NCI-H345 (cell line): ENCODE measurements at places on chromosomes 4 and X.

DNA sequence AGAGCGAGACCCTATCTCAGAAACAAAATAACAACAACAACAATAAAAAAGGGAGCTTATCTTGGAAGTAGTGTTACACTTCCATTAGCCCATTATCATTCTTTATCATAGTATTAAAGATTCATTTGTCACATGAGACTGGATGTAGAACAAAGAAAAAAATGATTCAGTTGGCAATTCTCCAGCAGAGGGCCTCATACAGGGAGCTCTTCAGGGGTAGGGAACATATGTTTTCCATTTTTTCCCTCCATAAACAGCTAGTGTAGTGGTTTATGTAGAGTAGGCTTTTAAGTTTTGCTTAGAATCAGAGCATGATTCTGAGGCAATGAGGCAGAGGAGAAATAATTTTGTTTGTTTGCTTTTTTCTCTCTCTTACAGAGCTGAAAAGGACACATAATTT lies 5.8 kb downstream of the CPE start:
- peak; percentile 76 for DNase-seq

DNA sequence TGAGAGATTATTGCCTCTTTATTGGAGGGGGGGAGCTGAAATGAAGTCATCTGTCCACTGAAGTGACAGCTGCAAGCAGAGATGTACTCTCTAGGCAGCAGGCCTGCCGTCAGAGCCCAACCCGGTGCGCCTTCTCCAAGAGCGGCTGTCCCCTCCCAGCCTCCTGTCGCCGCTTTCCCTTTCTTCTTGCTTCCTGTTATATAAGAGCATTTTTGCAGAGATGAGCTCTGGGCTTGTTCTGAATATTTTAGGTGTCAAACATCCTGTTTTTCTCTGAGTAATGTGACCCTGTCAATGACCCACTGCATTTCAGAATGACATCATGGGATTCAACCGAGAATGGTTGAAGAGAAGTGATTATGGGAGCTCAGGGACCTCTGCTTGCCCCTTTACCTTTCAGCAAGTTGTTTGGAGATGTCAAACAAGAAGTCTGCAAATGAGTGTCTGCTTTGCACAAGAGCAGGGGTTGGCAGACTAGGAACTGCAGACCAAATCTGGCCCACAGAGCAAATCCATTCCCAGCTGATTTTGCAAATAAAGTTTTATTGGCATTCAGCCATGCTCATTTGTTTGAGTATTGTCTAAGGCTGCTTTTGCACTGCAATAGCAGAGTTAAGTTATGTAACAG lies 79.9 kb downstream of the SLC9A6 start:
- no peak for DNase-seq

- no peak for DNase-seq
Observed at GRCh38 chrX:9430346-9430921, 34.4 kb upstream of the TBL1X start.

GRCh38 chr4:110532901-110533589 lies 57.1 kb downstream of the ENPEP start:
- DNase-seq, result no peak

DNA sequence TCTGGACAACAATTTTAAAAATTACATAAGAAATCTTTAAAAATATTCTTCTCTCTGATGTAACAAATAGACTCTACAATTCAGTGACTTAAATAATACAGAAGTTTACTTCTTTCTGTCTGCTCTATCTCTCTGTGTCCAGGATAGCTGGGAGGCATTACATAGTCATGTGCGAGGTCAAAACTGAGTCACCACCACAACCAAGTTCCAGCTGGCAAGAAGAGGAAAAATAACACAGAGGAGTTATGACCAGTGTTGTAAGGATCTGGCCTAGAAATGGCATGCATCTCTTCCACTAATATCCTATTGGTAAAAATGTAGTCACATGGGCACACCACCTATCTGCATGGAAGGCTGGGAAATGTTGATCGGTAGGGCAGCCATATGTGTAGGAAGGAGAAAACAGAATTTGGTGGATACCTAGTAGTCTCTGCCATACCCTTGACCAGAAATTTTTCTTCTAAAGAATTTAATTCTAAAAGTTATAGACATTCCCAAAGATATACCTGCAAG lies 39.4 kb upstream of the WDFY3 start:
- DNase-seq, result no peak

DNA sequence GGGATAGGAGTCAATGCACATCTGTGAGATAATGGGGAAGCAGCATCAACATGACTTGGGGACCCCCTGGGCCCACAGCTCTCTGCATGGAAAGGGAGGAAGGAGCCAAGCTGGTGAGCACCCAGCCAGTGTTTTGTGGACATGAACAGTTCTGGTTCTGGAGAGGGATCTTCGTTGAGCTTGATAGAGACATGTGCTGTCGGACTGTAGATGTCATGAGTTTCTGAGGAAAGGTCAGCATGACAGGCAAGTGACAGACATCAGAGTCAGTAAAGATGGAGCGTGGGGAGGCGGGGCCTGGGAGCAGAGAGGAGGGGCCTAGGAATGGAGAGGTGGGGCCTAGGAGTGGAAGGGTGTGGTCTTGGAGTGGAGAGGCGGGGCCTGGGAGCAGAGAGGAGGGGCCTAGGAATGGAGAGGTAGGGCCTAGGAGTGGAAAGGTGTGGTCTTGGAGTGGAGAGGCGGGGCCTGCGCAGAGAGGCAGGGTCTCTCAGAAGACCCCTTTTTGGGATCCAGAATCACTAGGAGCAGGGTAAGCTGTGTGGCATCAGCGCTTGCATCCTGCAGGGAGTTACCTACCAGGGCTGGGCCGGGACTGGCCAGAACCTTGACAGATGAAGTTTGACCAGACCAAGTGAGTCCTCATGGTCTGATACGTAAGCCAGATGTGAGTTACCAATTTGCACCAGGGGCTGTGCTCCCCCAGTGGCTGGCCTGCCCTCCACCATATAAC lies 33.7 kb downstream of the PIGG start:
- no peak for DNase-seq

- DNase-seq, result no peak
Observed at GRCh38 chr4:141037446-141037845, 95.8 kb downstream of the RNF150 start.

GRCh38 chrX:16063921-16064320 lies 59.4 kb upstream of the GRPR start:
- DNase-seq, result no peak

GRCh38 chr4:38306482-38307071 lies 346.4 kb downstream of the PTTG2 start:
- no peak for DNase-seq

- no peak for DNase-seq
Observed at GRCh38 chr4:105944540-105944939, 49.3 kb downstream of the NPNT start.

DNA sequence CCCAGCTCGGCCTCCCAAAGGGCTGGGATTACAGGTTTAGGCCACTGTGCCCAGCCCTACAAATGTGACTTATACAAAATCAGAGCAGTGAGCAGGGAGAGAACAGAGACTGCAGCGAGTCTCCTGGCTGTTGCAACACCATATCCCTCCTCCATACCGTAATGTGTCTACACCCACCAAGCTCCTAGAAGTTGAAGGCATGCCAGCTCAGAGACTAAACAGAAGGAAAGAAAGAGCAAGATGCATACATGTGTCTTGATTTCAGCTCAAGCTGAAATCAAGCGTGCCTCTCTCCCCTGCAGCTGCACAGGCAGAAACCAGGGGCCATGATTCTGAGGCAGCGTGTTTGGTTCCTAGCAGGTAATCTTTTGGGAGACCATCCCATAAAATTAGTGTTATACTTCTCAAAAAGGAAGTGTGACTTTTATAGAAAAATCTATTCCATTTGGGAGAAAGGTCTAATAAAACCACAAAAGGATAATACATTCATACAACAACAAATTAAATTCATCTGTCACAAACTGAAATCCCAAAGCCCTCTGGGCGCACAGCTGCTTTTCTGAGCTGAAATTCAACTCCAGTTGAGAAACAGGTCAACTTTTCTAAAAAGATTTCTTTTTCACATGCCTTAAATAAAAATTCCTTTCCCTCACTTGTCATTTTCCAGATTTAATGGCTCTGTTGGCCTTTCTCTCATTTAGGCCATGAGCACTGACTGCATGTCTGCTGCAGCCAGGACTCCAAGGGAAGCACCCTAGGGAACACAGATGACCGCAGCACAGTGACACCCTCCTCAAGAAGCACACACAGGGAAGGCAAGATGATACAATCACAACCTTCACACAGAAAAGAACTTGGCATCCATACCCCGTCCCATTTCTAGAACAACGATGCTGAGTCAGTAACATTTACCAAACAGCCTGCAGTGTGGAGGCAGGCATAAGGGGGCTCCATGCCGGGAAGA lies 34.4 kb downstream of the AFAP1 start:
- DNase-seq, result no peak

DNA sequence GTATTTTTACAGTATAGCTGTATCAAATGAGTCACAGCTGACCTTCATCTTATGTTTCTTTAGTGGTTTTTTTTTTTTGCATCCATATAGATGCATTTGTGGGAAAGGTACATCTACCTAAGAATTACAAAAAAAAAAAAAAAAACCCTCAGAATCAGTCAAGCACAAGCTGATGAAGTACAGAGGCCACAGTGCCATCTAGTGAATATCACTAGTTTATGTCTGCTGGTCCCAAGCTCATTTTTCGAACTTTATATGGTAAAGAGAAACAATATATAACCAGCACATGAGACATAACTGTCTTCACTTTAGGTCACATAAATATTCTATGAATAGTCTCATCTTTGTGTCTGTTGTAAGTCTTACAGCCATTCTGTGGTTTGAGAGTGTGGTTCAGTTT lies 220.1 kb downstream of the DLG3 start:
- peak; percentile 24 for DNase-seq

- no peak for DNase-seq
Observed at GRCh38 chrX:45852884-45853283, 652.2 kb upstream of the DIPK2B start.

GRCh38 chr4:2714918-2715317 lies 41.2 kb downstream of the TNIP2 start:
- no peak for DNase-seq

DNA sequence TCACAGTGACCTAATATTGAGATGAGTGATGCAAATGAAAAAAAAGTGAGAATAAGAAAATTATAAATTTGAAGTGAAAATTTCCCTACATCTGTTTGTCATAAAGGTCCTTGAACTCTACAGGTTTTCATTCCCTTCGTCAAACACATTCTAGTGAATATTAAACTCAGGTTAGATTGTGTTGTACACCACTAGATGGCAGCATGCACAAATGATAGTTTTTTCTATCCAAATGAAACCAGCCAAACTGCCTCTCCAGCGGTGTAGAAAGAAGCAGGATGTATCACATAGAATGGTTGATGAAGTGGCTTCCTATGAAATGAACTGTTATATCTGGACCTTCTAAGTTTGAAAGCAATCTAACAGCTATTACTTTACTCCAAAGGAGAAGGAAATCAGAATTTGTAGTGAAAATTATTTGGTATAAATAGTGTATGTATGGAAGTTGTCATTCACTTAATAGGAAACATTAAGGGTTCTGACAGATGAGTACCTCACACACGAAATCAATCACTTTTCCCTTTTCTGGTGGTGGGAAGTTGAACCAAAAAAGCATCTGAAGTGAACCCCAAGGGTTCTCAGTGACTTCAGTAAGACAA lies 382.7 kb downstream of the UNC5C start:
- peak; percentile 67 for DNase-seq

- DNase-seq, result peak; percentile 7
Observed at GRCh38 chrX:31717474-31717873, 645.6 kb upstream of the FTHL17 start.

DNA sequence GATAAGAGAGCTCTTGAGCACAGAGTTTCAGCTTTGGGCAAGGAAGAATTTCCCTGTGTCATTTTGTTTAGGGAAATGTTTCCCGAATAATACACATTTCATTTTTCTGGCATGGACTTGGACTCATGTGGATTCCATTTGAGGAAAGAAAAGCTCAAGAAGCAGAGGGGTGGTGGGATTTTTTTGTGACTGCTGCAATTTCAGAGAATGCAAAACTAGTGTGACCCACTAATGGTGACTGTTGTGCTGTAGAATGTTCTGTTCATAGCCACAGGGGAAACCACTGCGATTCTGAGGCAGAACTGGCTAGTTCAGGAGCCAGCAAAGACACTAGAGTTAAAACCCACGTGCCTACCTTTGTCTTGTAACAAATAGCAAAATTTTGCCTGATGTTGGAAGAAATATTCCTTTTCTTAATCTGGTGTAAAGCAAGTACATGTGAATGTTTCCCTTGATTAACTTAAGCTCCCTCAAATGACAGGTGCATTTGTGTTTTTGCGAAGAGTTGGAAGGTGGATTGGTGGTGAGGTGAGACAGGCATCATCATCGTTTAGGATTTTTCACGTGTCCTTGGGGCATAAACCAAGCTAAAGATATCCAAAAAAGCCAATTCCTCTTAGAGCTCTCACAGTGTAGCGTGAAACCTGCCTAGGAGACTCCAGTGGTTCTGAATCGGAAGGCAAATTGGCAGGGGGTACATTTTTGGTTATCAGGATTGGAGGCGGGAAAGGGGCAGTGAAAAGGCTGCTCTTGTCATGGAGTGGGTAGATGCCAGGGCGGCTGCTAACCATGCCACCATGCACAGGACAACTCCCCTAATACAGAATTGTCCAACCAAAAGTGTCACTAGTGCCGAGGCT lies 38.0 kb upstream of the FAM9C start:
- DNase-seq, result no peak

GRCh38 chrX:53084043-53084570 lies 1.9 kb downstream of the TSPYL2 start:
- DNase-seq, result no peak

GRCh38 chr4:98199247-98199646 lies 56.0 kb upstream of the STPG2 start:
- DNase-seq, result no peak

- no peak for DNase-seq
Observed at GRCh38 chr4:135694066-135694465, 1492.5 kb upstream of the PABPC4L start.

DNA sequence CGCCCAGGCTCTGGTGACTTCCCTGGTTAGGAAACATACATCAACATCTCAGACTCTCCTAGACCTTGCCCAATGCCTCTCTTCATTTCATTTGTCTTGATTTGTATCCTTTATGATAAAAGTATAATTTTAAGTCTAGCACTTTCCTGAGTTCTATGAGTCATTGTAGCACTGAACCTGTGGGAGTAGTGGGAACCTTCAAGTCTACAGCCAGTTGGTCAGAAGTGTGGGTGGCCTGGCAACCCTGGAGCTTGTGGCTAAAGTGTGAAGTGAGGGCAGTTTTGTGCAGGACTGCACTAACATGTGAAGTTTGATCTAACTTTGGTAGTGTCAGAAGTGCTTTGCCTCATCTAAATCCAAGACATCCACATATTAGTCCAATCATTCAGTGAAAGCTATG lies 259.3 kb upstream of the IGFBP7 start:
- DNase-seq, result no peak

DNA sequence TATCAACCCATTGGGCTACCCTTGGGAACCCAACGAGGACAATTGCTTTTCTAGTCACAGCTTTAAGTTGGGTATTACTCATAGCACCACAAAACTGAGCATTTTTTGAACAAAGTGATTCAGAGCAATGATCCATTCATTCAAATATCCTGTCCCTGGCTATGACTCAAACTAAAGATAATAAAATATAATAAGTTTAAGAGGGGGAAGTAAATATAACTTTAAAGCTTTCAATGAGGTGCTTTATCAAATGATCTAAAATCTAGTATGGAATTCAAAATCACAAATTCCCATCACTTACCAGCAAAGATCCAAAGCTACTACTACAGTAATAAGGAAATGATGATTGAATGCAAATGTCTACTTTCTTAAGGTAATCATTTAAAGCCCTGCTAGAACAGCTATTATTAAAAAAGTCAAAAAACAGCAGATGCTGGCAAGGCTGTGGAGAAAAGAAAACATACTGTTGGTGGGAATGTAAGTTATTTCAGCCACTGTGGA lies 39.8 kb upstream of the S100G start:
- DNase-seq, result no peak

GRCh38 chr4:112007391-112007790 lies 137.9 kb upstream of the FAM241A start:
- no peak for DNase-seq
